Breast epithelium (tissue), 4 donors: ENCODE measurements at places on chromosomes 11 and 22. TPM values are rescaled to one million over a fixed set of nuclear protein-coding genes. Genes with fewer than 3 reads are reported as not detected.

DNA sequence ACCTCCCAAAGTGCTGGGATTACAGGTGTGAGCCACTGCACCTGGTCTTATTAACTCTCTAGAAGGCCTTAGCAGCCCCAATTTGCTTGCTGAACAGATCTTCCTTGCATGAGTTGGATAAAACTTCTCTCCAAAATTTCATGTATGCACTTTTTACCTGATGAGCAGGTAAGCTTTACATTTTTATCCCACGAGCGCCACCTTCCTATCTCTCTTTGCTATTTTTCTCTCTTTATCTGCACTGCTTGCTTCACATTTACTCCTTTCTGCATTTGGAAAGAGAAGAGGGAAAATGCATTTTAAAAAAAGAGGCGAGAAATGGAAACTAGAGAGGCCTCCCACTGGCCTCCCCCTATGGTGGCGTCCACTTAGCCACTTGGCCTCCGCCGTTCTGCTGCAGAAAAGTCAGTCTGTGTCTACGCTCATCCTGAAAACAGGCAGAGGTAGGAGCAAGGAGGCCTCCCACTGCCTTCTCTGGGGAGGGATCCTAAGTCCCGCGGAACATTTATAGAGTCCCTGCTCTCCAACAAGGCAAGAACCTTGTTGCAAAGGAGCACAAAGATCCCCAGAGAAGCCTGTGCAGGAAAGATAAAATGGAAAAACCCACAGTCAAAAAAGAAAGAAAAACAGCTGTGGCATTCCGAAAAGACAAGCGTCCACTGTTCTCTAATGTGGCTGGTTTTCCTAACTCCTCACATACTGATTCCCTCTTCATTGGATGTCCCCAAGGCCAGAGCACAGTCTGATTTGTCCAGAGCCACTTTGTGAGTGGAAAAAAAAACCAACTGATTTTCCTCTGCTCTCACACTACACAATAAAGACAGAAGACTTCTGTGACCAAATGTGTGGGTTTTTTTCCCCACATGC is 62.2 kb upstream of the INCENP start:
- DNase-seq, result no peak

RAPSN gene
- not detected for total RNA-seq

- no peak for DNase-seq
Observed at GRCh38 chr11:27398400-27398770, 35.4 kb upstream of the CCDC34 start.

BATF2 gene
- total RNA-seq, result 0.64 TPM

OR4A15 gene
- not detected for total RNA-seq

DNA sequence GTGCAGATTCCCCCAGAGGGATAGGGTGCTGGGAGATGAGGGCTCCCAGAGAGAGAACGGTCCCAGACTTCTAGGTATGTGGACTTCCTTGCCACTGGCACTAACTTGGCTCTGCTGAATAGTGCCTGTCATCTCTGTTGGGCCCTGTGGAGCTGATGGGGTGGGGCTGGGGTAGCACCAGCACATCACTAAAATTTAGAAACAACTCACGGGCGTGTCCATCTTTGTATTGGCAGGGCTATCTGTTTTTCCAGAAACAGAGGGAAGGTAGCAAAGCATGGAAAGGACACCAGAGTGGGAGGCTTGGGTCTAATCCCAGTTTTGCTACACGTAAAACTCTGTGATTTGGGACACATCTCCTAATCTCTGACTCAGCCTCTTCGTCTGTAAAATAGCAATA is 25.8 kb downstream of the SWAP70 start:
- DNase-seq, result no peak

GRCh38 chr11:132060567-132060966 is 690.2 kb downstream of the NTM start:
- no peak for DNase-seq

DNA sequence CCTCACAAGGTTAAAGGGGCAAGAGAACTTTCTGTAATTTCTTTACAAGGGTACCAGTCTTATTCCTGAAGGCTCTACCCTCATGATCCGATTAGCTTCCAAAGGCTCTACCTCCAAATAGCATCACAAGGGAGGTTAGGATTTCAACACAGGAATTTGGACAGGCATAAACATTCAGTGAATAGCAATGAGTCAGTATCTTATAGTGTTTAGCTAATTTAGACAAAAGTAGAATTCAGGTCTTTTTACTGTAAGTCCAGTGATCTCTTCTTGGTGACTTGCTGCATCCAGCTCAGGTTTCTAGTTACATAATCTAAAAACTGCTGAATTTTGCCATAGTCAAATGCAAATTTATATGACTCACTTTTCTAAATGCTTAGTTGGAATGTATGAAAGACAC is 1995.6 kb upstream of the RAG2 start:
- DNase-seq, result no peak

- DNase-seq, result no peak
Observed at GRCh38 chr22:18075720-18076497, 1.9 kb upstream of the PEX26 start.

ART1 gene
- not detected for total RNA-seq

VPREB3 gene
- not detected for total RNA-seq

GRCh38 chr22:44453441-44454112 is 44.5 kb downstream of the RTL6 start:
- DNase-seq, result no peak
